ENCODE measurements at places on chromosomes 3 and 15.

- DNase-seq: no peak
These were observed 145.4 kb downstream of the ERC2 start for GRCh38 chr3:56322862-56323261.

DNA sequence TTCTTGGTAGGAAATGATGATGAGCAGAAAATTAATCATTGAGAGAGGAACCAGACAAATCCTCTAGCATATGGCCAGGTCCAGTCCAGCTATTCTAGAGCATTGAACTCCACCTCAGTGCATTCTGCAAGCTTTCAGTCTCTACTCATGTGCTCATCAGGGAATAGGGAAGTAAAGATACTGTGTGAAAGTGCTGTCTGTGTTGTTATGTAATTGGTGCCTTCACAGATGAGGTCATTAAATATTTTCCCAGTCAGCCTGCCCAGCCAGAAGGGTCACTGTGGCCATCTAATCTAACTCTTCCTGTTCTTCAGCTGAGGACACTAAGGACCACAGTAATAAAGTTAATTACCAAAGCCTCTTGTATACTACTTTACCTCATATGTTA lies 28.2 kb downstream of the C3orf62 start:
- DNase-seq: no peak

- no peak for DNase-seq
These were observed 509.2 kb upstream of the GRM7 start for GRCh38 chr3:6351752-6352151.

DNA sequence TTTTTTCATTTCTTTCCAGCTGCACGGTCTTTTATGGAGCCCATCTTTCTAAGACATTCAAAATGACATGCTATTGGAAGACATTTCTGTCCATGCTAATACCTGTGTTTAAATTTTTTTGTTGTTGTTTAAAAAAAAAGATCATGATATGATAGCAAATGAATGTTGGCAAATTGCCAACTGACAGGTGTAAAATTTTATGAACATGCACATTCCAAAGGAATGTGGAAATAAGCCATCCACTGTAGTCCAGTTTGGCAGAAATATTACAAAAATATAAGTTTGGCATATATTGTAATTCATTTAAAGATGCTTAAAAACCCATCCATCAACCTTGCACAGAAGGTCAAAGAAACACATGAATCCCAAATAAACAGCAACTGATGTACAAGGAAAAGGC lies 75.6 kb upstream of the WNT5A start:
- no peak for DNase-seq

GRCh38 chr3:197222937-197223370 lies 75.5 kb downstream of the DLG1 start:
- no peak for DNase-seq
